ENCODE measurements at places on chromosomes 6 and 20.

GRCh38 chr20:914727-915498 lies 1.2 kb downstream of the ANGPT4 start:
- DNase-seq = no peak

- no peak for DNase-seq
Observed at GRCh38 chr6:45786355-45786781, 229.3 kb downstream of the CLIC5 start.

DNA sequence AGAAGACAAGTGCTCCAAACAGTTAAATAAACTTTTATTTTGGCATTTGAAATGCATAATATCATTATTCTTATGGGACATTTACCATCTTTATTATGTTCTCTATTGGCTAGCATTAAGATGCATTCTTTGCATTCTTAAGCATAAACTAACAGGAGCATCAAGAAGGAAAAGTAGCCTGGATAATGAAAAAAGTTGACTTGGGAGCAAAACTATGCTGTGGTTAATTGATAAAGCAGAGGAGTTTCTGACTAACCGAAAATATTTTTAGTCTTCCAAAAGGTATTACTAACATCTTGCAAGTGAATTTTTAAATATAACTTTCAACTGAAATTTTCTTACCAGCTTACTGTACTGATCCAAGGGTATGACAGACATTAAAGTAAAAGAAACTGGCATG lies 140.3 kb downstream of the FLRT3 start:
- no peak for DNase-seq

DNA sequence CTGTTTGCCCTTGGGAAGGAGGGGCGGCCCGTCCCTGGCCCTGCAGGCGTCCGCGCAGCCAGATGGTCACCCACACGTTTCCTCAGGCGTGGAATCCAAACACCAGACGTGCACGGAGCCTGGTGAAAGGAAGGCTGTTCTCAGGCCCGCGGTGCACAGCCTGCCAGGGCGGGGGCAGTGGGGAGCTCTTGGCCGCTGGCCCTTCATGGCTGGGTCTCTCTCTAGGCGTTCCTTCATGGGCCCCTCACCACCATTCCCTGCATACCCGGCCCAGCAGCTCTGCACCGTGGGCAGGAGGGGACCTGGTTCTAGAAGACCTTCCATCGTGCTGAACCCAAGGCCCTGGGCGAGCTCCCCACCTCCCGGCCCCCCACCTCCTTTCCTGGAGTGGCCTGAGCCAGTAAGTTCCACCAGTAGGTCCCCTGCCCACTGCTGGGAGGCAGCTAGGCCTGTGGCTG lies 30.4 kb upstream of the SMOC2 start:
- no peak for DNase-seq

DNA sequence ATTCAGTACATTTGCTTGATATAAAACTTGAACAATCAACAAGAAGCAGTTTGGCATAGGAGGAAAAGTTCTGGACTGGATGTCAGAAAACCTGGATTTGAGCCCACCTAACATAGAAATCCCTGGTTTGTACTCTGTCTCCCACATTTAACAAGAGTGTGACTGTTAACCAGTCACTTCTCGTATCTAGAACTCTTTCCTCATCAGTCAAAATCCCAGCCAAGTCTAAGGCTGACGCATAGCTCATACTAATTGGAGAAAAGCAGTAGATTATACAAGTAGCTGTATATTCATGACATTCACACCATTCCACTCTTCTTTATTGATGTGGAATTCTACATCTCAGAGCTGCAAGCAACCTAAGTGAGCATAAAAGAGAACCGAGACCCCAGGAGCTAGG lies 222.7 kb downstream of the PHACTR1 start:
- no peak for DNase-seq

DNA sequence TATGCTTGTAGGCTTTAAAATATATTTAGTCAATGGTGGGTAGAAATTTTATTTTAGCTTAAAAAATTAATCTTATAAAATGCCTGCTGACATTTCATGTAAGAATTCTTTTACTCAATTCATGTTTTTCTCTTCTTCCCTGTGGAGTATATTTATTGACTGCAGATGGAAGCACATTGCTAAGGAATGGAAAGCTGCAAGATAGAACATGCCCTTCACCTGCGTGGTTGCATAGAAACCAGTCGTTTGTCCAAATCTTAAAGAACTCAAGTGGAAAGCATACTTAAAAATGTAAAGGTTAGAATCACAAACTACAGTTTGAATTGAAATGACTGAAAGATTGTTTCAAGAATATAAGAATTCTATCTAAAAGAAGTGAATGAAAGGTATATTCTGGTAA lies 30.7 kb downstream of the C6orf163 start:
- no peak for DNase-seq

GRCh38 chr6:9116026-9116425 lies 680.7 kb upstream of the SLC35B3 start:
- peak; percentile 42 for DNase-seq

GRCh38 chr20:4283016-4283415 lies 267.7 kb upstream of the RNF24 start:
- no peak for DNase-seq

GRCh38 chr20:51249215-51249614 lies 226.3 kb upstream of the KCNG1 start:
- no peak for DNase-seq

DNA sequence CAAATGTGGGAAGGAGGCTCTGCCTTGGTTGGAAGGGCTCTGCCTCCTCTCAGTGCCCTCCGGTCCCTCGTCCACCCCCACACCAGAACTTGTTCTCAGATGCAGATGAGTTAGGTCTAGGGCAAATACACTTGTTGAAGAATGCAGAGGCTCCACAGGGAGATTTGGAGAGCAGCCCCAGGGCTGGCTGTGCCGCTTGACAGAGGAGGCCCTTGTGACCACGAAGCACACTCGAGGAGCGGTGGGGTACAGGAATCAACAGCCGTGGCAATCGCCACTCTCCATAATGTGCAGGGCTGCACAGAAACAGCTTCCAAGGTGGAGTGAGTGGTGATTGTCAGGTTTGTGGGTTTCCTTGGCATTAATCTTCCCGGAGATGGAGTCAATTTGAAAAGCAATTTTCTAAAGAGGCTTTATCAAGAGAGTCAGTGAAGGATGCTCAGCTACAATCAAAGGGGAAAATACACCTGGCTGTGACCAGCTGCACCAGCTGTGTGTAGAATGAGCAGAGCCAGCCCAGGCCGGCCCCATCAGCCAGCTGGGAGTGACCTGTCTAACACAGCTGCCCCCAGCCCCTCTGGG lies 59.5 kb downstream of the BFSP1 start:
- DNase-seq = no peak

DNA sequence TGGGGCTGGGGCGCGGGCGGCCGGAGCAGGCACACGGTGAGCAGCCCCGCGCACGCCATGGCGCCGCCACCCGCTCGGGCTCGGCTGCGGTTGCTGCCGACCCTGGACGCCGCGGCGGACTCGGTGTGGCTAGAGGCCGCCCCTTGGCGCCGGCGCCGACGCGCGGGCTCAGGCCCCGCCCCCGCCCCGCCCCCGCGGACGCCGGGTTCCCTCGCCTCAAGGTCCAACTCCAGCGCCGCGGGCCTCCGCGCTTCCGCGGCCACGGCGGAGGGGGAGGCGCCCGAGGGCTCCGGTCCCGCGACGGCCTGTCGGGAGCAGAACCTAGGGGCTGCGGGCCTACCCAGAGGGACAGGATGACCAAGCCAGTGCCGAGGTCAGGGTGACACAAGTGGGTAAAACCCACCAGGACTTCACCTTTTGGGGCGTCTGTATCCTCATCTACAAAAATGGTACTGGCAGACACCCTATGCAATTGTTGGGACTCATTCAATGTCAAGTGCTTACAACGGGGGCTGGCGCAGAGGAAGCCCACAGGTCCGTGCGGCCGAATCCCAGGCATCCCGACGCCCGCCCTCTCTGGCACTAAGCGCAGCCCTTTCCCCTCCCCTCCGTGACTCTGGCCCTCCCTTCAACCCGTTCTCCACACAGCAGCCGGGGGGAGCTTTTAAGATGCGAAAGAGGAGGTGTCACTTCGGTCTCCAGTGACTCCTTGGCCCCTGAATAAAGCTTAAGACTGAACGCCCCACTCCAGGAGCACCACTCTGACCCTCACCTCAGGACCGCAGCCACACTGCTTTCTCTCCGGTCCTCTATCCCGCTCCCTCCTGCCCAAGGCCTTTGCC lies at the start of gene NECAB3:
Gene NECAB3 (minus strand): TSS at position 135 of the 842 bp plus-strand sequence. CDS start 76 bp downstream, at position 59.
- no peak for DNase-seq

- DNase-seq = no peak
Observed at GRCh38 chr6:125577124-125577662, 172.2 kb upstream of the HEY2 start.

- DNase-seq = no peak
Observed at GRCh38 chr6:28139860-28140543, 1.7 kb upstream of the ZKSCAN8 start.

DNA sequence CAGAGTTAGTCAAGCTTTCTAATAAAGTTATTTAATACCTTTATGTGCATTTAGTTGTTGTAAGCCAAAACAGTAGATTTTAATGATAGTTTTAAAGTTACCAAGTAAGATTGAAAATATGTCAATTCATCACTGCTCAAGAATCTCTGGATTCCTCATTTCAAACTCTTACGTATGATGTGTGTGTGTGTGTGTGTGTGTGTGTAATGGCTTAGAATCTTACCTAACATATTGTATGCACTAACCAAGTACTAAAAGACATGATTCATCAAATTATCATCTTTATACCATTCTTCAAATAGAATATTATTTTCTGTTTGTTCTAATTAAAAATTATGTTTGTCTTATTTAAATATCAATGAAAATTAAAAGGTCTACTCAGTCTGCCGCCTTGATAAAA lies 41.5 kb upstream of the ZNF337 start:
- DNase-seq = peak; percentile 10

DNA sequence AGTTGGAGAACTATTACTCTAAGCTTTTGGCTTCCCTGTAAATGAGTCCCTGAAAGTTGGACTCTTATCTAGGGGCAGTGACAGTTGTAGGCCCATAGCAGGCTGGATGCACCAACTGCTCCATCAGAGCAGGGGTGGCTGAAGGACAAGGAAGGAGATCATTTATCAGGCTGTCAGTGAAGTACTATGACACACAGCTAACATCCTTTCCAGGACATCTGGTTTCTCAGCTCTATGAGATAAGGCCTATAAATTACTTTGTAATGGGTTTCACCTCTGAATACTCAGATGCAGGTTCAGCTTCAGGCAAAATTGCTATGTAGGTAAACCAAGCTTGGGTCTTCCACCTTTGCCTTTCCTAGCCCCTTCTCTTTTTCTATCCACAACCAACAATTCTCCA lies 468.5 kb downstream of the KIF16B start:
- no peak for DNase-seq

- DNase-seq = no peak
Observed at GRCh38 chr6:110491644-110492317, 15.4 kb upstream of the SLC22A16 start.

DNA sequence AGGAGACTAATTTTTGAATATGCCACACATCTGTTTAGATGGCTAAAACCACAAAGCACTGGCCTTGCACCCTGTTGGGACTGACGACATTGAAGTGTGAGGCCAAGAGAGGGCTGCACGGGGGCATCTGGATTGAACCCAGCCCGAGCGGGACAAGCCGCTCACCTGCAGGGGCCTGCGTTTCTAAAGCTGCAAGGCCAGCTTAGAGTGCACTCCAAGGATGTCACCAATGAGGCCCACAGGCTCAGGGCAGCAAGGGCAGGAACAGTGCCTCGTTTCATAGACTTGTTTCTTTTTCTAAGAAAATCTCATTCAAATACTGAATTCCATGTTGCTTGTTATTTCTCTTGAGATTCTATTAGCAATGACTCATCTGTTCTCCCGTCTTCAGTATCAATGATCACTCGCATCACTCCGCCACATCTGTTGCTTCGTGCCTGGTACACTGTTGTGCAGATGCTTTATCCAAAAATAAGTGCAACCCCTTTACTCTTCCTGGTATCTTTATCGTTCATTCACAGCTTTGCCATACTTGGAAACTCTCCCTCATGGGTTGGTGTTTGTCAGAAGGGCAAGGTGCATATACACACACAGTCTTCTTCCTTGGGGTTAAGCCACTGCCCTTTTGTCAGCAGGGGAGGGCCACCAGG lies 120.1 kb downstream of the IRF4 start:
- no peak for DNase-seq

DNA sequence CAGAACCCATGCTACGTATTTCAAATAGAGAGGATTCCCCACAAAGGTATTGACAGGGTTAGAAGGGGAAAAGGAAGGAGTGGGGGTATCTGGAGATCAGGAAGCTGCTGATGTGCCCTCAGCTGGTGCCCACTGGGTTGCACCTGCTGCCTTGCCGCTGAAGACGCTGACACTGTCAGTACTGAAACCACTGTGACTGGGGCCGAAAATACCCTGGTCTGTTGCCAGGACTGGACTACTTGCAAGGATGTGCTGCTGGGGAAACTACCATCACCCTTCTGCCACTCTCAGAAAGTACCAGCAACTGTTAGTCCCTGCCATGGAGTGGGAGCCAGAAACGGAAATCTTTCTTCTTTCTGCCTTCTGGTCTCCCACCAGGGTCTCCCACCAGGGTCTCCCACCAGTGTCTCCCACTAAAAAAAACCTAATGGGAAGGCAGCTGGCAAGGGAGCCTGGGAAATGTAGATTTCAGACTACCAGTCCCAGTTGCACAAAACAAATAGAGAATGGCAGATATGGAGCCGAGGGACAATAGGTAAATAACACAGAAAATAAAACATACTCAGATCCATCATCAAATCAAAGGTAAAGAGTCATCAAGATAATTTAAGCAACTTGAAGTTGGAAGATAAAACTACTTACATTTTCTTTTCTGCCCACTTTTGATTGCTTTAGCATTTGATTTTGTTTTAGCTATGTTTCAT lies 204.8 kb downstream of the TPBG start:
- no peak for DNase-seq

GRCh38 chr6:3439961-3440360 lies 16.9 kb downstream of the SLC22A23 start:
- DNase-seq = no peak

- DNase-seq = no peak
Observed at GRCh38 chr20:45508068-45508886, 7.1 kb downstream of the SPINT3 start.

GRCh38 chr6:32852018-32852843 lies 1.3 kb downstream of the TAP1 start:
- DNase-seq = no peak

DNA sequence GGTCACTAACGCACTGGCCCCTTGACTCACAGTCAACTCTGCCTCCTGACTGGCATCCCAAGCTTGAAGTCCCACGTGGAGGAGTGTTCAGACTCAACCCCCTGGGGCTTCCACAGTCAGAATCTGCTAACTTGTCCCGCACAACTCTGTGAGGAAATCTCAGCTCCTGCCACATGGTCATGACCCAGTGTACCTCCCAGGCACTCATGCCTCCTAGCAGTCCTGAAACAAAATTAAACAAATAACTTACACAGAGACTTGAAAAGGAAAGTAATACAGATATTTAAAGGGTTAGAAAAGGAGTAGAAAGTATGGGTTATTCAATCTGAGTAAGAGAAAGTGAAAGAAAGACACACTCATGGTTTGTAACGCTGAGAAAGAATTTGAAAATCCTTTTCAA lies 134.9 kb downstream of the GMDS start:
- DNase-seq = no peak

DNA sequence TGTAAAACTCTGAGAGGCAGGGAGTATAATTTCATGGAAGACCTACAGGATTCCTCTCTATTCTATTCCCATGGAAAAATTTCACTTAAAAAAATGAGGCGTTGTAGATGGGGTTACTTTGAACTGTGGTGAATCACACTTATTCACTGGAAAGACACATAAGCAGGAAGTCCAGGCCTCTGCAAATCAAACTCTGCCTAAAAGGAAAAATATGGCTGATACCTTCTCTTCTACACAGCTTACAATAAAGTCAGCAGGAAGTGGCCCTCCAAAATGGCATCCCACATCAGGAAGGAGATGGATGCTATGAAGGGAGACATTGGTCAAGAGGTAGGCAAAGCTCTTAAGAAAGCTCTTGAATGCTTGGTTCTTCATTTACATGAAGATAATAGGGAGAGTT lies 115.9 kb downstream of the FYN start:
- no peak for DNase-seq
